ENCODE measurements at places on chromosomes 4 and X.

DNA sequence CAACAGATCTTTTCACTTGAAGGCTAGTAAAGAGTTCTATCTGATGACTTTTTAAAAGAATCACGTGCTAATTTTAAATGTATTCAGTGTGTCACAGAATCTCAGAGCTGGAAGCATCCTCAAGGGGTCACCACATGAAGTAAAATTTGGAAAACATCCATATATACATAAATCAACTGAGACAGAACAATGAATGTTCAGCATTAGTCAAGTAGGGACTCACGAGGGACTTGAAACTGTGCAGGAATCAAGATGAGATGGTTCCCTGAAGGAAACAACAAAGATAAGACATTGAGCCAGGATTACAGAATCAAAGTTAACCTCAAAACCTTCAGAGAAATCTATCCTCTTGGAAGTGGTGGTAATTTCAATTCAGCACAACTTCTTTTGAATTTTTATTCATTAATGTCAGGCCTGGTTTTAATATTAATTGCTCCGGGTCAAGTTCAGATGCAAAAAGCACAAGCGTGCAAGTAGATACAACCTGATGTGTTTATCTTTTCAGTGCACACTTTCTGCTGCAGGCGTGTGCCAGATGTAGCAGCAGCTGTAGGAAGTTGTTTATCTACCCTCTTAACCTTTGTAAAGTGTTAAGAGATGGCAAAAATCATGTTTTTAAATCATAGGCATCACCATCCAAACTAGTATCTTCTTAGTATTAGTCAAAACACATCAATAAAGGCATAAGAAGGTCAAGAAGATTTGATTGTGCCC, 87.7 kb upstream of the SRD5A3 start:
- DNase-seq = peak; percentile 28

DNA sequence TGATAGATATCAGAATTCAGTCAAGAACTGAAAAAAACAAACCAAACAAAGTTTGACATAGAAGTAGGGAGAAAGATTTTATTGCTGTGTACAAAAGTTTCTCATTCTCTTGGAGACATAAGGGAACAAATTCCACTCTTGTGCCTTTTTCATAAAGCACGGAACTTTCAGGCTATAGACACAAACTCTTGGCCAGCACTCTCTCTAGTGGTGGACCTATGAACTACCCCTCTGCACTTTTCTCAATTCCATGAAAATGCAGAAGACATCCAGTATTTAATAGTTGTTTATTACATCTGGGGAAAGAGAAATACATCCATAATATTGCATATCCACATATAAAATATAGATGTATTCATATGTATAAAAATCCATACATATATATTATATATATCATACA, 291.6 kb upstream of the HS3ST1 start:
- DNase-seq = no peak

- DNase-seq = no peak
Observed at GRCh38 chrX:22345884-22346283, 73.2 kb downstream of the CBLL2 start.

DNA sequence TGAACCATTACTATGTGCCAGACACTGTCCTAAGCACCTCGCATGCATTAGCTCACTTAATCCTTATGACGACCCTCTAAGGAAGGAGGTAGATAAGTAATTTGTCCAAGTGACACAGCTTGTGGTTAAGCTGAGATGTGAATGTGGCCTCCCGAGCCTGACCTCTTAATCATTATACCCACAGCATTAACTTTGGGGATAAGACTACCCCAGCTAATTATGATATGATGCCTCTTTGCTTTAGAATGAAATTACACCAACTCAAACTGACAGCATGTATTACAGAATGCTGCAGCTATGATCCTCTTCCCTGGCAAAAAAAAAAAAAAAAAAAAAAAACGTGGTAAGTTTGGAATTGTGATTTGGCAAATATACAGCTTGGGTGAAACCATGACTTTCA, 53.5 kb downstream of the APBB2 start:
- no peak for DNase-seq

- DNase-seq = no peak
Observed at GRCh38 chr4:182425302-182425701, 182.1 kb downstream of the TENM3 start.

DNA sequence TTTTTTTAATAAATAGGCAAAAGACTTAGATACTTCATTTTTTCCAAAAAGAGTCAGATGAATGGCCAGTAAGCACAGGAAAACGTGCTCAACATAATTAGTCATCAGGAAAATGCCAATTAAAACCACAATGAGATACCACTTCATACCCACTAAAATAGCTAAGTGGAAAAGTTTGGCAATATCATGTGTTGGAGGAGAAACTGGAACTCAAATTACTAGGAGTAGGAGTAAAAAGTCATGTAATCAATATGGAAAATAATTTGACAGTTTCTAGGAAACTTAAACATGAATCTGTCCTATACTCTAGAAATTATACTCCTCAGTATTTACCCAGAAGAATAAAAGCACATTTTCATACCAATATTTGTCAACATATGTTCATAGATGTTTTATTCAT, 449.8 kb downstream of the INPP4B start:
- no peak for DNase-seq

DNA sequence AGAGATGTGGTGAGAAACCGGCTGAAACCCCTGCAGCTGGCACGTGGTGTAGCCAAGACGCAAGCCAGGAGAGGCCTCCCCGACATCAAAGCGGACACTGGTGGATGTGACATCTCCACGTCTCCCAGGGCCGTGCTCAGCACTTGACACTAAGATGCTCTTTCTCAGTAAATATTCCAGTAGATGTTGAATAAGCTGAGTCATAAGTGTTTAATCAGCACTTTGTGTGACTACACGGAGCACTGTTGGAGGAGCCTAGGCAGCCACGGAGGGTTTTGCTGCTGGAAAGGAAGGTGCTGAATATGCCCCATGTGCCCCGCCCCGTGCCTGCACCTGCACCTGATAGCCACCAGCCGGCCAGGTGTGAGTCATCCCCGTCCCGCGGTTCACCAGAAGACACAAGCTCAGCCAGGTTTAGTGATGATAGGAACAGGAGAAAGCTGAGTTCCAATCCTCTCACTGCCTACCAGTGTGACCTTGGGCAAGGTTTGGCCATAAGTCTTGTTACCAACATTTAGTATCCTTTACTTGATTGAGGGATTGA, 29.0 kb upstream of the C4orf50 start:
- DNase-seq = no peak

DNA sequence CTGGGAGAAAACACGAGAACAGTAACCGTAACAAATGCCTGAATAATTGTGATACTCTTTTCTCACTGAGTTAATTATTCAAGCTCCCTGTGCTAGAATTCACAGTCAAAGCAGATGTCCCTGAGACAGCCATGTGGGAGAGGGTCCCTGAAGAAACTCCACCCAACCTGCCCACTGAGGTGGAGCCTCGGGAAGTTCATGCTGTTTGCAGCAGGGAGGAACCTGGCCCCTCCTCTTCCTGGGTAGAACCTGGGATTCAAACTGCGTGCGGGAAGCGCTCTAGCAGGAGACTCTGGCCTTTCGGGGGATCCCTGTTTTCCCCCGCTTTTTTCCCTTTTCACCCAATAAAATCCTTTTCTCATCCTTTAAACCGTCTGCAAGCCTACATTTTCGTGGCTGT, 20.2 kb upstream of the RHOH start:
- no peak for DNase-seq

GRCh38 chr4:94307231-94307871, 35.3 kb downstream of the HPGDS start:
- no peak for DNase-seq

DNA sequence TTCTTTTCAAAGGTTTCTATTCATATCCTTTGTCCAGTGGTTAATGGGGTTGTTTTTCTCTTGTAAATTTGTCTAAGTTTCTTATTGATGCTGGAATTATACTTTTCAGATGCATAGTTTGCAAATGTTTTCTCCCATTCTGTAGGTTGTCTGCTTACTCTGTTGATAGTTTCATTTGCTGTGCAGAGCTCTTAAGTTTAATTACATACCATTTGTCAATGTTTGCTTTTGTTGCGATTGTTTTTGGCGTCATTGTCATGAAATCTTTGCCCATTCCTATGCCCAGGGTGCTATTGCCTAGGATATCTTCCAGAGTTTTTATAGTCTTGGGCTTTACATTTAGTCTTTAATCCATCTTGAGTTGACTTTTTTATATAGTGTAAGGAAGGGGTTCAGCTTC, 21.2 kb upstream of the UGT8 start:
- no peak for DNase-seq

GRCh38 chr4:118772081-118772766, 63.7 kb downstream of the SEC24D start:
- DNase-seq = no peak

DNA sequence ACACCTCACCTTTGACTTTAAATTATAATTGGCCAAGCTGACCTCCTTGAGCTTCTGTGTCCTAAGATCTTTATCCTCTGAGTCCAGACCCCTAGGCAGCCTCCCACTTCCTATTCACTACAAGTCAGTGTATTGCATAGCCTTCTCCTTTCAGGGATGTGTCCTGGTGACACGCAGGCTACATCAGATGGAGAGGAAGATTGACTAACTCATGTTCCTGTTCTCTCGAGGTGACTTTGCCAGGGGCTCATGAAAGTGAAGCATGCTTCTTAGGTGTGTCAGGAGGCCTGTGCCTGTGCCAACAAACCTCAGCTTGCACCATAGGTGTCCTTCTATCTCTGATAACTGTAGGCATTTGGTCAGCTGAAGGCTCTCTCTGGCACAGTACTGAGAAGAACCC, 195.7 kb upstream of the HS3ST1 start:
- DNase-seq = no peak

- DNase-seq = no peak
Observed at GRCh38 chr4:61094854-61095598, 105.1 kb upstream of the ADGRL3 start.

DNA sequence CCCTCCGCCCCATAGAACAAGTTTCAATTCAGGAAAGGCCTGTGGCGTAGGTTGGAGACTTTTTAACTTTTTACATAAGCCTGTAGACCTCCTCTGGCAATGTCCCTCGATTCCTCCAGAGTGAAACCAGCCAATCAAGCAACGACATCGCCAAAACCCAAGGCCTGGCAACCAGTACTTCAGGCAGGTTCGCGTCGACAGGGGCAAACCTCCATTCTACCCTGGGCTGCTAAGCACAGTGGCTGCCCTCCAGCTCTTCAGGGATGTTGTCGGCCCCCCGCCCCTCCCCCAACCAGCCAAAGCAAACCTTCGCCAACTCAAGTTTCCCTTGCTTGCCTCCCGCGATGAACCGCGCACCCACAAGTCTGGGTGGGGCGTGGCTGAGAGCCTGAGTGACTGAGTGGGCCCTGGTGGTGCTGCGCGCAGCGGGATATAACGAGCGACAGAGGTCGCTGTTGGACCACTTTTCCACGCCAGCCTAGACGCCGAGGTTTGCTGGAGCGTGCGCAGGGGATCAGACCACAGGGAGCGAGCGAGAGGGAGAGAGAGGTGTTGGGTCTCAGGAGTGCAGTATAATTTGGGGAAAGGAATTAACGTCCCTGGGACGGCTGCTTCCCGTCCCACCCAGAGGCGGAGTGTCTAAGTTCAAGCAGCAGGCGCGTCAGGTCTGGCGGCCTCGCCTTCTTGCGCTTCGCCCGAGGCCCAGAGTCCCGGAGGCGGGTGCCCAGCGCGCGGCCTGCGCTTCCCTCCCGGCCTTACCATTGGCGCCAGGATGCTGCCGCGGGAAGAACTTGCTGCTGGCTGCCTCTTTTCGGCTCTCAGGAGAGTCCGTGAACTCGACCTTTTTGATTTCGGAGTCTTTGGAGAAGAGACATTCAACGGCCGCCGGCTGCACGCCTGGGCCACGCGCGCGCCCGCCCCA, 9.0 kb upstream of the PITX2 start:
- peak; percentile 62 for DNase-seq

GRCh38 chr4:55157559-55158277, 32.3 kb upstream of the KDR start:
- DNase-seq = no peak

GRCh38 chr4:33512397-33512796, 2731.9 kb downstream of the ARAP2 start:
- no peak for DNase-seq

GRCh38 chr4:88029556-88029955, 22.1 kb downstream of the PKD2 start:
- no peak for DNase-seq

DNA sequence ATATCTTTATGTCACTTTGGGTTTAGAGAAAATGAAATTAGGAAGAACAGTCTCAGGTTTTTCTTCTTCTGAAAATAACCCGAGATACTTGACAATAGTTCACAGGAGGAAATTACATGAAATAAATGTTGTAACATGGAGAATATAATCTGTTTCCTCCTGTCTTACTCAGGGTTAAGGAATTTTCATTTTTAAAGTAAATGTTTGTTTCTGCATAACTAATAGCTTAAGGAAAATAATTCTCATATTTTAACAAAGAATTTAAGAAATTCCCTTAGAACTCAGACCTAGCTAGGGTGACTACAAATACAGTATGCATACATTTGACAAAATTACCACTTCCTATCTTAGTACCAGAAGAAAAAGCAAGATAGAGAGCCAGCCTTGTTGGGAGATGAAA, 17.2 kb upstream of the SPRY1 start:
- no peak for DNase-seq

All from skeletal muscle cell (primary cell).